ENCODE measurements at places on chromosomes 7 and 10.

DNA sequence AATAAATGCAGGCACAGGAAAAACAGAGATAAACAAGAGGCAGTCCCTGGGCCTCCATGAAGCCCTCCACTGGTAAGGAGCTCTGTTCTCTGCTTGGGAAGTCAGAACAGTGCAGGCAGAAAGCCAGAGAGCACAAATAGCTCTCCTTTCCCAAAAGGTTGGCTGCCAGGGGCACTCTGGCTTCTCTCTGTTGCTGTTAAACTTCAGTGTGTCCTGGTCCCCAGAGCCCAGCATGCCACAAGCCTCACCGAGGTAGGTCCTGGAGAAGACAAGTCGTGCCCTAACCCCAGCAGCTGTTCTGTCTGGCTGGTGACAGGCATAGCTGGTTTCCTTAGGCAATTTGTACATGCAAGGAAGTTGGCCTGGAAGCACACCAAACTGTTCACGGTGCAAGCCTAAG, 17.3 kb downstream of the SLC16A12 start:
- peak; percentile 20 for DNase-seq

- DNase-seq = peak; percentile 60
These were observed 47.3 kb downstream of the LRRN3 start for GRCh38 chr7:111138193-111138569.

DNA sequence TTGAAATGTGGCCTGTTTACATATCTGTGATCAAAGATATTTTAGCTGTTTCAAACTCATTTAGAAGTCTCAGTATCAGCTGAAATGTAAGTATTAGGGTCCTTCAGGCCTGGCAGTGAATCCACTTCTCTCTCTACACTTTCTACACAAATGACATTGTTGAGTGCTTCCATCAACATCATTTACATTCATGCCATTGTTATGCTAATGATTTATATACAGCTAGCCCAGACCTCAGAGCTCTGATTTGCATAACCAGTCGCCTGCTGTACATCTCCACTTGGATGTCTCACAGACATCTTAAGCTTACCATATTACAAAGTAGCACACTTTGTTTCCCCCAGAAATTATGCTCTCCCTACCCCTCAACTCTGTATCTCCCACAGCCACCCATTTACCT, 71.6 kb downstream of the GSDME start:
- DNase-seq = no peak

DNA sequence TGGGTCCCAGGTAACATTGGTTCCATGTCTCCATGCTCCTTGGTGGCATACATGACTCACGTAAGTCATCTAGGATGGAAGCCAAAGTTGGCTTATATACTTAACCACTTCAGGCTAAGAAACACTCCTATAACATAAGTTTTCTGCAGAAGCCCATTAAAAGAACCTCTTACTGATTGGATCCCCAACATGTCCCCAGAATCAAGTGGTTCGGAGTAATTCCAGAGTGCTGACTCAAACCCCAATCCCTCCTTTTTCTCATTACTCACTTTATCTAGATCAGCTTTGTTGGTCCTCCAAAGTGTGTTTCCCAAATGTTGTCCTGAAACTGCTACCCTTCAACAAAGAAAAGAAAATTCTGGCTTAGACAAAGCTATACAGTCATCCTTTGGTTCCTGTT, 10.1 kb upstream of the ATOH7 start:
- DNase-seq = no peak

GRCh38 chr10:71492872-71493271, 96.2 kb downstream of the CDH23 start:
- no peak for DNase-seq

GRCh38 chr7:38425509-38425908, 152.1 kb upstream of the TARP start:
- DNase-seq = no peak

- DNase-seq = no peak
These were observed 438.6 kb upstream of the PFKP start for GRCh38 chr10:2628705-2629104.

- peak; percentile 58 for DNase-seq
These were observed 4.2 kb upstream of the CREB3L2 start for GRCh38 chr7:138006106-138006505.

DNA sequence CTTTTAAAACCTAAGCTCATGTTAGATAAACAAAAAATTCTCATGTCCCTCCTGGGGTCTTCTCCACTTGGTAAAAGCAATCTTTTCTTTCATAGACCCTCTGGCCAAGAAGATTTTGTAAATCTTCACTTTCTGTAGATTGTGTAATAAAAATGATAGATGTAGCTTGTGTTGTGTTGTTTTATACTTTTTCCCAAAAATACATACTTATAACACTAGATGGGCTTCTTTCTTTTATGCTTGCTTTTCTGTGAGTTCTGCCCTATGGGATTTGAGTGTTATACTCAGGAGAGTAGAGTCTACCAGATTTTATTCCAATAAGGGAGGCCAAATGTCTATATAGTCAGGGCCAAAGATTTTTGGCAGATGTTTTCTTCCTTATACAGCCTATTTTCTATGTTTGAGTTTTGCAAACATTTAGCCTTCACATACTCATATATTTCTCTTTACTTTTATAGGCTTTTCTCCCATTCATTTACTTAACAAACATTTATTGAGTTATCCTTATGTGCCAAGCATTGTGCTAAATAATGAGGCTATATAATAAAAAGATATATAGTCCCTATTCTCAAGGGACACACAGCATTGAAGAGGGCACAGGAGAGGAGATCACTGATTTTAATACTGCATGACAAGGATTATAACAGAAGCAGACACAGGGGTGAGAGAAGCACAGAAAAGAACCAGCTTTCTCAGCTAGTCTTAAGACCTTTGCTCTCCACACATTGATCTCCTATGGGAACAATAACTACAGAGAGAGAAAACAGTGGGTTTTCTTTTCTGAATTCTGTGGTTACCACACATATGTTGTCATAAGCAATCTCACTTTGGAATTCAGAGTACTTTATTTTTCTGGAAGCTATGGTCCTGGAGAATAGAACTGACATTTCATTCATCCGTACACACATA, 58.0 kb upstream of the PNLIP start:
- DNase-seq = no peak

- no peak for DNase-seq
These were observed 31.0 kb downstream of the ADRA2A start for GRCh38 chr10:111107846-111108245.

DNA sequence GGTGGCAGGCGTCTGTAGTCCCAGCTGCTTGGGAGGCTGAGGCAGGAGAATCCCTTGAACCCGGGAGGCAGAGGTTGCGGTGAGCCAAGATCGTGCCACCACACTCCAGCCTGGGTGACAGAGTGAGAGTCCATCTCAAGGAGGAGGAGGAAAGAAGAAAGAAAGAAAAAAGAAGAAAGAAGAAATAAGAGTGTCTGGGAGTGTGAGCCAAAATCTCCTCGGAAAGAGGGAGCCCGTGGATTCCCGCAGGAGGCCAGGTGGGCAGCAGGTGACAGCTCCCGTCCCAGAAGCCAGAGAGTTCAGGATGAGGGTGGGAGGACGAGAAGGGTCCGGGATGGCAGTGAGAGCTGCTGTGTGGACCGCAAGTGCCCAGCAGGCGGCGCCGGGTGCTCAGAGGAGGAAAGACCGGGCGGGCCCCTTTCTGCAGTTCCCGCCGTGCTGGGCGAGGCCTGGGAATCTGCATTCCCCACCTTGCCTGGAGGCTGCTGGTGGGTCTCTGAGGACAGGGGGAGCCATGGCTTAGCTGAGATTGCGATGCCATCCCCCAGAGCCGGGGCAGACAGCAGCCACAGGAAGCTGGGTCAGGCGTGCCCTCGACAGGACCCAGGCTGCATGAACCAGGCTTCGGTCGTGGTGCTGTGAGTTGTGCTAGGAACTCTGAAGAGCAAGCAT, 17.1 kb upstream of the AMZ1 start:
- peak; percentile 54 for DNase-seq

GRCh38 chr10:35493196-35494118, 111.7 kb upstream of the GJD4 start:
- DNase-seq = no peak

DNA sequence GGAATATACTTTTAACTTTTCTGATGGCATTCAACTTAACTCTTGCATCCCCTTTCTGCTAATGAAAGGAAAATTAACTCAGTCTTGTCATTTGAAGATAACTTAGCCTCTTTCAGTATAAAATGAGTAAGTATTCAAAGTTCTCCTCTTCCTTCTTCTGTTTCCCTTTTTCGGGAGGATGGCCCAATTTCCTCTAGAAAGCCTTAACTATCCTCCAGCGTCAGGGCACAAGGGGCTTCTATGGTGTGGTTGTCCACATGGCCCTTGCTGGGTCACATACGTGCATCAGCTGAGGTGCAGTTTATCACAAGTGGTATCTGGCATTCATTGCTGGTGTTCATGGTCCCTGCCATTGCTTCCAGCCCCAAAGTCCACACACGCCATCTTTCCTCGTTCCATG, 17.8 kb upstream of the GSAP start:
- no peak for DNase-seq

DNA sequence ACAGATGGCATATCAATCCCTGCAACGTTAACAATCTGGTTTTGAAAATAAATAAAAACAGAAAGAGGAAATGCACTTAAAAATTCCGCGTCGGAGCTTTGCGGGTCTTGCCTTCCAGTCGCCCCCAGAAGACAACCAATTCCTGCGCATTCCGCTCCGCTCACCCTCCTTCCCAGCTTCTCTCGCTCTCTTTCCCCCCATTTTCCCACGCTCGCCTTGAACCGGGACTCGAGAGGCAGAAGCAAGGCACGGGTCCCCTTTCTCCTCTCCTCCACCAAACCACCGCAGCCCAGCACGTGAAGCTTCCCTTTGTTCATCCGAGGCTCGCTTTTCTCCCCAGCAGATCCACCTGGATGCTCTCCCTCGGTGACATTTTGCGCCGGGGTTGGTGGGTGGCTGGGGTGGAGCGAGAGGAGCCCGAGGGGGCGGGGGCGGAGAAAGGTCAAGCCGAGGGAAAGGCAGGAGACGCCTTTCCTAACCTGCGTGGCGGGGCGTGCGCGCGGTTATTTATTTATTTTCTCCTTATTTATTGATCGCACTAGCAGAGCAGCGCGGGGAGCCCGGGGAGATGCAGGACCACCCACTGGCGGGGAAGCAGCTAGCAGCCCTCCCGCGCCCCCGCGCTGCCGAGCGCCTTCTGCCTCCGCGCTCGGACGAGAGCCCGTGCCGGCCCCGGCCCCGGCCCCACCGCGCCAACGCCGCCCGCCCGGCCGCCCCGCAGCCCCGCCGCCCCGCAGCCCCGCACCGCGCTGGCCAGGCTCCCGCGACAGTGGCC, at the start of gene KCND2:
KCND2 (plus strand) TSS at position 475 of the 775 bp plus-strand sequence.
- DNase-seq = no peak

- DNase-seq = no peak
These were observed 75.0 kb upstream of the MKX start for GRCh38 chr10:27820637-27821036.

GRCh38 chr7:67652937-67653336, 656.3 kb downstream of the TYW1 start:
- DNase-seq = no peak
